ENCODE measurements at places on chromosomes 3 and 15.

DNA sequence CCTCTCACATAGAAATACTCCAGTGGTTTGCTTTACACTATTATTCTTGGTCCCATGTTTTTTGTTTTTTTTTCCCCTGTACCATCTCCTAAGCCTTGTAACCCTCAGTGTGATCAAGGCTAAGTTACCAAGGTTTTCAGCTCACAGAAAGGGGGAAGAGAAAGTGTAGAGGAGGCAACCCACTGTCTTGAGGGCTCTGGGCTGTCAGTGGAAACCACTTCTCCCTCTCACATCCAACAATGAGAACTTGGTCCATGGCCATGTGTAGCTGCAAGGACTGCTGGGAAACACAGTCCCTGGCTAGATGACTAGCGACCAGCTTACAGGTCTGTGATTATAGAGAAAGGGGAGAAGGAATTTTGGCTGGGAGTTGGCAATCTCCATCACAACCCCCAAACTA lies 30.3 kb downstream of the GPD1L start:
- no peak for DNase-seq

- DNase-seq, result no peak
Observed at GRCh38 chr3:65867463-65868210, 171.1 kb downstream of the MAGI1 start.

DNA sequence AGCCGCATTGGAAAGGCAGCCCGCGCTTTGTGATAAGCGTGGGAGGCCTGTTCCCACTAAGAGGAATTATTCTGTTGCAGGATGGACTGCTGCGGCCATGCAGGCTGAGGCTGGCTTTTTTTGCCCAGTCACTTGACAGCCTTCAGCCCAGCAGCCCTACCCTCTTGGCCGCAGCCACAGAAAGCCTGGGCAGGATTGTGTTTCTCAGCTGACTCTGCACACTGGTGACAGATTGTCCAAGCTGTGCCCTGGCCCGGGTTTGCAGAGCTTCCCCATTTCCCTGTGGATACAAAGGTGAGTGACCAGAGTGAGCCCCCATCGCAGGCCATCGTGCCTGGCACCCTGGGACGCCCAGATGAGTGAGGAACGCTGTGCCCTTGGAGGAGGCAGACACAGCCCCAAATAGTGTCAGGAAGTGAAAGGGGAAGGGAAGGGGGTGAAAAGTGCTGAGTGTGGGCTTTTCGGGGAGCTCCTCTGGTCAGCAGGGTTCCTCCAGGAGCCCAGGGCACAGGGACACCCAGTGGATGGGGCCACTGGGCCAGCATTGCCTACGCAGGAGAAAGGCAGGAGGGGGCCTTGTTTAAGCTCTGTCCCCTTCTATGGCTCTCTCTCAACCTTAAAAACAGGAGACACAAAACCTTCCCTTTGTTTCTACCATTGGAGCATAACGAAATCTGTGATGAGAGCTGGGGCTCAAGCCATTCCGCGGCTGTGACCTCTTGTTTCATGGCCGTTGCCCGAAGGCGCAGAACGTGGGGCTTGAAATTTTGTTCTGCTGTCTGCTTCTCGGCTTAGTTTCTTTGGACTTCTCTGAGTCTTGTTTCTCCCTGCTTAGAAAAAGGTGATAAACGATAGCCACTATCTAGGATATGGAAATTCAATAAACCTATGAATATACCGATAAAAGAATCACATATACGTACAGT lies 91.5 kb upstream of the MEF2A start:
- no peak for DNase-seq

GRCh38 chr15:63823253-63823844 lies 10.4 kb downstream of the HERC1 start:
- DNase-seq, result no peak

DNA sequence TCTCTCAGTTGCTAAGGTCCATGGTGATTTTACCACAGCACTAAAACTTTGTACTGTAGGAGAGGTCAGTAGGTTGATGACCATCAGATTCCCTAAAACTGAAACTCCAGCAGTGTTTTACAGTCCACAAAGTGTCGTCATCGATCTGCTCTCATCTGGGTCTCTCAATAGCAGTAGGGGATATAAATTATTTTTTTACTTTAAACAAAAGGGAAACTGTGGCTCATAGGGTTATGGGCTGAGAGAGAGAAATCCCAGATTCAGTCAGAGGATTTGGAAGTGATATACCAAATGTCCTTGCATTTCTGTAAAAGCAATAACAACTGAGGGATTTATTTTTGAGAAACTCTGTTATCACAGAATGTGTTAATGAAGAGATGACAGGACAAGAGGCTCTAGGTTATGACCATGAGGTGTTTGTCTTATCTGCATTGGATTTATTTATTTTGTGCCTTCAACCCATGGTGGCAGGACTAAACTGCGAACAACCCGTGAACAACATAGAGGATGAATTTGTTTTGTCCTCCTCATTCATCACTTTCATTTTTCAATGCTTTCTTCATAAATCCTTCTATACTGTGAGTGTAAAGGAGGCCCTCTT lies 869.7 kb downstream of the OTOL1 start:
- DNase-seq, result no peak

- no peak for DNase-seq
Observed at GRCh38 chr15:90154861-90155626, 46.1 kb upstream of the SEMA4B start.

DNA sequence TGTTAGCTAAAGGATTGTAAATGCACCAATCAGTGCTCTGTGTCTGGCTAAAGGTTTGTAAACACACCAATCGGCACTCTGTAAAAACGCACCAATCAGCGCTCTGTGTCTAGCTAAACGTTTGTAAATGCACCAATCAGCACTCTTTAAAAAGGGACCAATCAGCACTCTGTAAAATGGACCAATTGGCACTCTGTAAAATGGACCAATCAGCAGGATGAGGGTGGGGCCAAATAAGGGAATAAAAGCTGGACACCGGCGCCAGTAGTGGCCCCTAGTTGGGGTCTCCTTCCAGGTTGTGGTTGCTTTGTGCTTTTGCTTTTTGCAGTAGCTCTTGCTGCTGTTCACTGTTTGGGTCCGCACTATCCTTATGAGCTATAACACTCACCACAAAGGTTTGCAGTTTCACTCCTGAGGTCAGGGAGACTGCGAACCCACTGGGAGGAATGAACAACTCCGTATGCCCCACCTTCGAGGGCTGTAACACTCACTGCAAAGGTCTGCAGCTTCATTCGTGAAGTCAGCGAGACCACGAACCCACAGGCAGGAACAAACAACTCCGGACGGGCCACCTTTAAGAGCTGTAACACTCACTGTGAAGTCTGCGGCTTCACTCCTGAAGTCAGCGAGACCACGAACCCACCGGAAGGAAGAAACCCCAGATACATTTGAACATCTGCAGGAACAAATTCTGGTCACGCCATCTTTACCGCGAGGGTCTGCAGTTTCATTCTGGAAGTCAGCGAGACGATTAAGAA lies 1.1 kb upstream of the SUCLG2 start:
- DNase-seq, result peak; percentile 59

GRCh38 chr3:153756816-153757215 lies 364.4 kb upstream of the ARHGEF26 start:
- no peak for DNase-seq

DNA sequence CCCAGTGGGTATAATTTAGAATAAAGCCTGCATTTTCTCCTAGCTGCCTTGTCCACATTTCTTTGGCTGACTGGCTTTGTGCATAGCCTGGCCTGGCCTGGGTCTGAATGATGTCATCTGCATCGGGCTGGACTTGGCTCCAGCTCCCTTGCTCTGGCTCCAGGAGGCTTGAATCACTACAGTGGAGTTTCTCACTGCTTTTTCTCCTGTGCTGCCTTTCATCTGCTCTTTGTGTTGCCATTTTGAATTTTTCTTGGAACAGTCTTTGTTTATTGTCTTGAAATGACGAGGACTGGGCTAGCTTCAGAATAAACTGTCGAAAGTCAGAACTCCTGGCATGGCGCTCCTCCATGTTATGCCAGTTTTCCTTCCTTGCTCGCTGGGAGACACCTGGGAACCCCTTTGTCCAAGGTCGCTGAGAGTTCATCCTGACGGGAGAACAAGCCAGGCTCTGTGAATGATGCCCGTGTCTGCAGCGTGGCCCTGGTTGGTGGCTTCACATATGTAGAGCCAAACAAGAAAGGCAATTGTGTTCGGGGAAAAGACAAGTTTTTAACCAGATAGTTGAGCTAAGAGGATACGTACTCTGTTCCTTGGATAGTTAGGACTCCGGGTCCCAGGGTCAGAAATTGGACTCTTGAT lies 258.9 kb downstream of the PDZRN3 start:
- no peak for DNase-seq

- no peak for DNase-seq
Observed at GRCh38 chr3:149019580-149019979, 28.2 kb downstream of the GYG1 start.

DNA sequence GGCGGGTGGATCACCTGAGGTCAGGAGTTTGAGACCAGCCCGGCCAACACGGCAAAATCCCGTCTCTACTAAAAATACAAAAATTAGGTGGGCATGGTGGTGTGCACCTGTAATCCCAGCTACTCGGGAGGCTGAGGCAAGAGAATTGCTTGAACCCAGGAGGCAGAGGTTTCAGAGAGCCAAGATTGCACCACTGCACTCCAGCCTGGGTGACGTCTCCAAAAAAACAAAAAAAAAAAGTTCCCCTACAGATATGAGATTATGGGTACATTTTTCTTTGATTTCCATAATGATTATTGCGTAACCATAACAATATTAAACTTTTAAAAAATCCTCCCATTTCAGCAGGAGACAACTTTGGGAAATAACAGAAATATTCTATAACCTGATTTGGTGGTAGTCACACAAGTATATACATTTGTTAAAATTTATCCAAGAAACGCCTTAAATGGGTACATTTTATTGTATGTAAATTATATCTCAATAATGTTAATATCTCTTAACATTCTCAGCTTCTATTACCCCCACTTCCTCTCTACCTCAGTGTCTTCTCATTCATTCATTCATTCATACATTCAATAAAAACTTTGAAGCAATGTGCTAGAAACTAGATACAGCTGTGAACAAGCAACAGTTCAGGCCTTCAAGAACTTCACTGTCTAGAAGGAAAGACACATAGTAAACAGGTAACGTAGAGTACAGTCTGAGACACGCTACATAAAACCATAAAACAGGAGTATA lies 6.6 kb downstream of the UBR1 start:
- DNase-seq, result no peak

GRCh38 chr3:32577581-32578556 lies 7.2 kb upstream of the DYNC1LI1 start:
- no peak for DNase-seq

DNA sequence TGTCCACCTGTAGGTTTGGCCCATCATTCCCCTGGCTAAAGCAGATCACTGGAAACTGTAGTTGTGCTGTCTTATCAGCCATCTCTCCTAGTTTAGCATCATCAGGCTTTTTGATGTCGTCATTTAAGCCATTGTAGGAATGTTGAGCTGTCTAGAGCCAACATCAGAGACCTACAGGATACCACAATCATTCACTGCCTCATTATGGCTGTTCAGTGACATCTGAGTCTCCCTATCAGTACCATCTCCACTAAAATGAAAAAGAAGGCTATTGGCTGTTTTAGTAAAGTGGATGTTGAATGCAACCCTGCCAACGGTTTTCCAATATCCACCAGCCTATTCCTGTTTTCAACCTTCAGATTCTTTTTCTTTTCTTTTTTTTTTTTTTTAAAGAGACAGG lies 29.2 kb downstream of the RLBP1 start:
- no peak for DNase-seq
